Stimulated activated CD8-positive, alpha-beta memory T cell treated with anti-CD3 and anti-CD28 coated beads, Interleukin-4, amount 100 ng/mL, for 1 hour (primary cell): ENCODE measurements at places on chromosomes 2 and 18.

DNA sequence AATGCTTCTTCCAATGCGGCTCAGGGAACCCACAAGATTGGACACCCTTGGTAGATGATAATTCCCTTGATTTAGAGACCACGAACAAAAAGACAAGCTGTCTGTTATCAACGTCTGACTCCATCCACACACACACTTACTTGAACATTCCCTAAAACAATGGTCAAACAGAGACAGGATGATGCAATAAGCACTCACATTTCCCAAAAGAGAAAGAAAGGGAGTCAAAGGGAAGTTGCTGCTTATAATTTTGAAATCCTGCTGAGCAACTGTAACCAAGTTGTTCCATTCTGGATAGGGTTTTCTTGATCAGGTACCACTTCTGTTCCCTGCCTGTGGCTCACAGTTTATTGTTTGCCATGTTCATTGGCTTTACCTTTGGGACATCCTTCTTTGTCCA, 571.3 kb upstream of the CNTNAP5 start:
- DNase-seq, result no peak

GRCh38 chr18:41789001-41789400, 166.0 kb upstream of the PIK3C3 start:
- no peak for DNase-seq

- DNase-seq, result no peak
Measured at GRCh38 chr2:140489193-140489592, 1641.6 kb downstream of the LRP1B start.

- no peak for DNase-seq
Measured at GRCh38 chr2:24403832-24404212, 43.5 kb upstream of the ITSN2 start.

GRCh38 chr2:177078416-177078815, 134.2 kb upstream of the HNRNPA3 start:
- DNase-seq, result no peak

GRCh38 chr2:25125976-25126375, 42.4 kb downstream of the POMC start:
- no peak for DNase-seq

- no peak for DNase-seq
Measured at GRCh38 chr2:11941201-11942177, 195.1 kb downstream of the LPIN1 start.

DNA sequence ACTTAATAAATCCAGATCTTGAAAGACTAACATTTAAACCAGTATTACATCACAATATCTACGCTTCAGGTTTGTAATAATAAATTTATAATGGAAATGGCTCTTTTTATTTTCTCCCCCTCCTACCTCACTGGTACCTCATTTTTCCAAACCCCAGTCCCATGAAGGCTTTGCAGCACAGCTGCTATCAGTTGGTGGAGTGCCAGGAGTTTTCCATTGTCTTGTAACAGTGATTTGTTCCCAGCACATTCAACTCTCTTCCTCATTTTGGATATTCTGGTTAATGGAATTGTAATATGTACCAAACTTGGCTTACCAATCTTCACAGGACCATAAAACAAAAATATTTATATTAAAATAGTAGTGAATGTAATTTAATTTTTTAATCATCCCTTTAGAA, 91.2 kb downstream of the VRK2 start:
- no peak for DNase-seq

DNA sequence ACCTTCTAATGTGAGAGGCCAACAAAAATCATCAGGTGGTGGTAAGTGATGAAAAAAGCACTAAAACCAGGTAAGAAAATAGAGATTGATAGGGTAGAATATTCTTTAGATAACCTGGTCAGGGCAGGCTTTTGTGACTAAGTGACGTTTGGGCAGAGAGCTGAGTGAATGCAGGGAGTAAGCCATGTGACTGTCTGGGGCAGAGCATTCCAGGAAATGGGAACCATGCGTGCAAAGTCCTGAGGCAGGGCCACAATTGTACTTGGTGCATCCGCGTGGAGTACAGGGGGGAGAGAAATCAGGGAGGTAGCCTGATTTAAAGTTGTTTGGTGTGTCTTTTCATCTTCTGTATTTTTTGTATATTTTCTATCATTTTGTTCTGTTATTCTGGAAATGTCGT, 102.5 kb downstream of the LYPD6B start:
- no peak for DNase-seq

DNA sequence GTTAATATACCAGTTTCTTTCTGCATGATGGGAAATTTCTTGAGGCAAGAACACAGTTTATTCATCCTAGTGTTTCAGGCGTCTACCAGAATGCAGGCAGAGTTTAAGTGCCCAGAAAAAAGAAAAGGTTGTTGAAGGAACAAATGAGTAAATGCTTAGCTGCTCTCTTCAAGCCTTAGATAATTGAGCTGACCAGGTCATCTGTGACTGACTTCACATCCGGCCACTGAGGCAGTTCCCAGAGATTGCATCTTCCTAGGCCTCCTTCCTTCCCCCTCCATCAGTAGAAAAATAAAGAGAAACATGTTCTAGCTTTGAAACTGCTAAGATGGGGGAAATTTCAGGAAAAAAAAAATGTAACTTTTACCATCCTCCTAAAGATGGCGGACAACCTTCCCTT, 9.4 kb upstream of the TMEM163 start:
- no peak for DNase-seq

DNA sequence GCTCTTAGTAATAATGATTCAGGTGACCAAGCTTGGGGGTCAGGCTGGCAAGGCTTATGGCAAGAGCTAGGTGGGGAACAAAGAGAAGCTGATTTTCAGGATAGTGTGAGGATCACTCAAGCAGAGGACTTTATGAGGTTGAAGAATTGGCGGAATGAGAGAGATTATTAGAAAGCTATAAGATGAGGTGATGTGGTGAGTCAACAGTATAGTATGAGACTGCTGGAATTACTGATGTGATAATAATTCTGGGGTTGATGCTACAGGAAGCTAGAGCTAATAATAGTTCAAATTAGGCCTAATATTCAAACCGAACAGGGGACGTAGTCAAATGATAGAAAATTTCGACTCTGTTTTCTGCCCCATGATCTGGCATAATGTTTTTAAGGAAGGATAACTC, 2115.3 kb upstream of the PIK3C3 start:
- DNase-seq, result no peak

- DNase-seq, result no peak
Measured at GRCh38 chr2:30784682-30785081, 22.6 kb downstream of the CAPN13 start.

GRCh38 chr2:77161009-77161408, 361.2 kb downstream of the LRRTM4 start:
- DNase-seq, result no peak

GRCh38 chr2:112840068-112840445, 3.5 kb upstream of the IL1B start:
- no peak for DNase-seq

DNA sequence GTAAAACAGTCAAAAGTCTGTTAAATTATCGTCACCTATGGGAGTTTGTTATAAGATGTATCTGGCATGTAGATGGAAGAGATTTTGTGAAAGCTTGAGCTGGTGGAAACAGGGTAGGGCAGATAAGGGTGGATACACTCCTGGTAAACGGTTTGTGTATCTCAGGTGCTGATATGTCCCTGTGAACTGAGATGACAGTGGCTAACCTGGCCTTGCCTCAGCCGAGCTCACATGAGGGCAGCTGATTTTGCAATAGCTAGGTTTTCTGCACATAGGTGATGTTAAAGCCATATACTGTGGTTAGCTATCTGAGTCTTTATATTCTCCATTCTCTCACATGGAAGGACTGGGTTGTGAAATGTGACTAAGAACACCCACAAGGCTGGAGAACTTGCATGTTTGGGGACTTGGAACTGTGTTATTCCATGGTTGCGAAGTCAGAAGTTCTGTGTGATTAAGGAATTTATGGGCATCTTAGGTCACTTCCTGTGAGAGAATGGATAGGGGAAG, 205.1 kb downstream of the TPGS2 start:
- no peak for DNase-seq

- DNase-seq, result no peak
Measured at GRCh38 chr18:24915547-24915946, 436.4 kb downstream of the ZNF521 start.

DNA sequence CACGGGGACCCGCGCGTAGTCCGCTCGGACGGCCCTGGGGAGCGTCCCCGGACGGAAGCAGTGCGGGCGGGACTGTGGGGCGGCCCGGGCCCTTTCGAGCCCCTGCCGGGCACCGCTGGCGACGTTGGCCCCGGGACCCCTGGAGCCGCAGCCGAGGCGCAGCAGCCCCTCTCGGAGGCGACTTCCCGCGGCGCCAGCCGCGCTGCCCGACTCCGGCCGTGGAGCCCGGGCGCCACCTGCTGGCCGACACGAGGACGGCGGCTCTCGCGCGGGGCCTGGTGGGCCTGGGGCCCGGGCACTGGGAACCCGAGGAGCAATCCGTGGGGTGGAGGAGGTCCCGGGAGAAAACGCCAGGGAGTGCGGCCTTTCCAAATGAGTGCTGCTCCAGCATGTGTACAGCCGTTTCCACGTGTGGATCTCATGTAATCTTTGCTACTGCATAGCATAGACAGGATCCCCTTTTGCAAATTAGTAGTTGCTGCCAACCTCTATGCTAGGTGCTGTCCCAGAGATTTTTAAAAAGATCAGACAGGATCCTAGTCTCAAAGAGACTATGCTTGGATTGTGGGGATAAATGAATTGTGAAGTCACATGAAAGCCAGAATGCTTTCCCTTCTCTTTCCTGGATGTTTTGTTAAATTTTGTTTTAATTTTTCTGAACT, 4.0 kb downstream of the ID2 start:
- no peak for DNase-seq

DNA sequence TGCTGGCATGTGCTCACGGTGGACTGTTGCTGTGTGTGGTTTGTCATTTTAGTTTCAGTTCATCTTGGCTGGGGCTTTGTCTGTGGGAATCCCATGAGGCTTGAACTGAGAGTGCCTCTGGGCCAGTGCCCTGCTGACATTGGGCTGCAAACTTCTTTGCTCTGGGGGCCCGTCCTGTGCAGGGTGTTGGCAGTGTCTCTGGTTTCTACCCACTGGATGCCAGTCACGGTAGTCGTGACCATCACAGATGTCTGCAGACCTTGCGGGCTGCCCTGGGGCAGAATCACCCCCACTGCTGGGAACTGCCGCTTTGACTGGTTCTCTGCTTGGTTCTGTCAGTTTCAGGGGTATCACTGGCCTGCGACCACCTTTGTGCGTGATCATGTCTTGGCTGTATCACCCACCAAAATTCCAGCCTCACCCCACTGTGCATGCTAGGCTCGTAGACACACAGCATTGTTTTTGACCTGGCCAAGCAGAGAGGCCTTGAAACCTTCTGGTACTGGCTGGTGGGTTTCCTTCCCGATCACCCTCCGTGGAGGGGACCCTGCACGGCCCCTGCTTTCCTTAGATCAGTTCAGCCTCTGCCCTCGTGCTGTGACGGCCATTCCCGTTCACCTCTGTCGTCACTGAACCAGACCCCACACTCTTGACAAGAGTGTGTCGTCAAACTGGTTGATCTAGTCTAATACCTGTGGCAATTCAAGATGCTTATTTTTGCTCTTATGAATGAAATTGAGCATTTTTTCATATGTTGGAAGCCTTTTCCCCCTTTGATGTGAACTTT, 57.6 kb downstream of the KCNG2 start:
- no peak for DNase-seq

DNA sequence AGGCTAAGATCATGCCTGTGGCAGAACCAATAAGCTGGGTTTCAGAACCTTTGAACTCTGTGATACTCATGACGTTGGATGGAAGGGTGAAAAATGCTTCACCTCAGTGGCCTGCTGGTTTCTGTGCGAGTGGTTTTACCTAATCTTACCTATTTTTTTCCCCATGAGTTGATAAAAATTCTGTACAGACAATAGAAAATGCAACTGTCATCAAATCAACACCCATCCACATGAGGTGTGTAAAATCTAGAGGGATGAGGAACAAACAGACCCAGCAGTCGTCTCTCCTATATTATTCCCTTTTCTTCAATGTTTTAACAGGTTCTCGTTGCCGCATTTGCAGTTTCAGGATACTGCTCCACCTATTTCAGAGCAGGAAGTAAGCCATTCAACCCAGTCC, 67.3 kb downstream of the PRKRA start:
- DNase-seq, result no peak
